Activated T-cell treated with anti-CD3 and anti-CD28 coated beads, Interleukin-2, amount 50 U/mL, for 48 hours (primary cell): ENCODE measurements at places on chromosomes 5 and 9.

DNA sequence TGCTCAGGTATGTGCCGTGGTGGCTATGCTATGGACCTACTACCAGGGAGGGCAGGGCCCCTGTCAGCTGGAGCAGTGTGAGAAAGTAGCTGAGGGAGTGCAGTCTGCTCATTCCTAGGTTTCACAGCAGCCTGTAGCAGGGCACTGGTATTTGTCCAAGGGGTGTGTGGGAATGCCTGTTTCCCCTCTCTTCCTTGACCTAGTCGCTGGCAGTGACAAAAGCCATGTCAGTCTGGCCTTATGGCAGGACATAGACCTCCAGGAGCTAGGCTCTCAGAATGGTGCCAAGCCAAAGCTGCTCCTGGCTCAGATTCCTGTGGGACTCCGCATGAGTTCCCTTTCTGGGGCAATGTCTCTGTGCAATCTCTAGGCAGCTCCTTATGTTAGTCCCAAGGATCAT is 253.9 kb upstream of the TYRP1 start:
- DNase-seq: no peak

DNA sequence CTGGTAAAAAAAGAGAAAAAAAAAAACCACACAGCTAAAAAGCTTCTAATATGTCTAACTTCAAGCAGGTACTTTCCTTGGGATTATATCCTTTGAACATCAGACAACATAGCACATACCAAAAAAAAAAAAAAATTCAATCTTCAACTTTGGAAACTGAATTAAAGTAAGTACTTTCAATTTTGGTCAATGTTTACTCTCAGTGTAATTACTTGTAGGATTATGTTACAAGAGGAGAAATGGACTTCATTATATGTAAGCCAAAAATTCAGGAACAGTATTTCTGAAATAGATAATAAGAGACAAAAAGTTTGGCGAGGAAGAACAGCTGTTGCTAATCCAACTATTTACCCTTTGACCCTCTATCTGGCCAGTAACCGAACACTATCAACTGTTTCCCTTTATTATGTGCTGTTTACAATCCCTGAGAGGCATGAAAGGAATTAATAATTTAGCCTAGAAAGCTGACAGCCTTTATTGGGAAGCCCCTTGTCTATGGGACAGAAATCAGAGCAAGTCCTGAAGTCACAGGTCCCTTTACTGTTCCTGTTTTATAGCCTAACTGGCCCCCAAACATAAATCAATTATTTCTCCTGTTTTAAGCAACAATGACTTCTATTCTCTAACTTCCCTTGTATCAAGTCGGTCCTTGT is 46.6 kb downstream of the NR6A1 start:
- DNase-seq: no peak

DNA sequence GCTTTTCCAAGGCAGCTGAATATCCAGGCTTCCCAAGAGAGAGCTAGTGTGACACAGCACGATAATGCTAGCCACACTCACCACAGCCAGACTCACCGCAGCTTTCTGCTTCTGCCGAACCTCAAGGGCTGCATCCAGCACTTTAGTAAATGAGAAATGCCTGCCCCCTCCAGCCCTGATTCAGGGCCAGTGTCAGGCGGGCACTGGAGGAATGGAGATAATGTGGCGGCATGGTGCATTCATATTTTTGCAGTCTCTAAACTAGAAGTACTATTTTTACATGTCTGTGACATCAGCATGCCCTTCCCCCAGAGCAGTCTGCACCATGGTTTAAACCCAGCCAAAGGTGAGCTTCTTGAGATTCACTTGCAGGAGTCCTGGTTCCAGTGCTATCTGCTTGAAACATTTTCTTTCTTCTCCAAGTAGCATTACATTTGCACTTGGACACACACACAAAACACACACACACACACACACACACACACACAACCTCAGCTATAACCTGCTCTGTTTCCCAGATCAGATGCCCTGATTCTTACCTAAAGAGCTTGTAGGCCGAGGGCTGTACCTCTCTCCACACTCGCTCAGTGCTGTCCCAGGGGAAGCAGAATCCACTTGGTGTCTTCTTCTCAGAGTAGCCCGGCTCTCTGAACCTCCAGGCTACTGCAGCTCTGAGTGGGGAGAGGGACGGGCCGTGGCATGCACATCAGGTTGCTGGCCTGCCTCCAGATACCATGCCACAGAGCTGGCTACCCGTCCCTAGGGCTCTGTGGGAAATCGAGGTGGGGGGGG is at the start of gene FGF1:
TSS of gene FGF1 (minus strand) at position 673 of the 792 bp plus-strand sequence. CDS start 71,963 bp downstream, outside the sequence.
- DNase-seq: no peak

GRCh38 chr5:93359296-93359959 is 221.6 kb downstream of the NR2F1-AS1 start:
- DNase-seq: no peak

- no peak for DNase-seq
Measured at GRCh38 chr5:178340187-178340586, 107.6 kb upstream of the PHYKPL start.

GRCh38 chr5:141992349-141992963 is 20.4 kb downstream of the GNPDA1 start:
- peak; percentile 87 for DNase-seq

DNA sequence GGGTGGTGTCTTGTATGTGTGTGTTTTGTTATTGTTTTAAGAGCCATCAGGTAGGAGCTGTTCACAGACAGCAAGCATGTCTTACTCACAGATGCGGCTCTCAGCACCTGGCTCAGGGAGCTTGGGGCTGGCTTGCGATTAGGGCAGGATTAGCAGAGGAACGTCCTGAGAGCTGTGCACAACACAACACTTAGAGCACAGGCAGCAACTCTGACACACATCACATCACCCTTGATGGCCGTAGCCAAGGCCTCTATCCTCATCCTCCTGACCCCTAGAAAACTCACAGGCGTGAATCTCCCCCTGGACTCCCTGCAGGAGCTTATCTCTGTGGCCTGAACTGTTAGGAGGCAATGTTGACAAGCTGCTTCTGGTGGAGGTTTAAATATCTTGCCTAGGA is 7.1 kb upstream of the IL17B start:
- DNase-seq: no peak

- DNase-seq: no peak
Measured at GRCh38 chr5:51665251-51665593, 282.0 kb downstream of the ISL1 start.

DNA sequence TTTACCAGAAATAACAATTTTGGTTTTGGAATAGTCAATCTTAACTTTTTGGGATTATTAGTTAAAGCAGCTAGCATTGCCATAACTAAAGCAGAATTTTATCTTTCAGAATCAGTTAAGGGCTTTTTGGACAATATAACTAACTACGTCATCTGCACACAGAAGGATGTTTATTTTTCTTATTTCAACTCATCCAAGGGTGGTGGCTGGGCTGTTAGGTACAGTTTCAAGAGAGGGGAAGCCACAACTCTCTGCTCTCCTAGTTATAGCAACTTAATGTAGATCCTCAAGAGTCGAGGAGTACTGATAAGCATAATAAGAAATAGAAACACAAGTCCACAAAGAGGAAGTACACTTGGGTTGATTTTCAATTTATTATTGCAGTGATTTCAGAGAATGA is 65.6 kb downstream of the ANKRD55 start:
- DNase-seq: no peak

- no peak for DNase-seq
Measured at GRCh38 chr5:154403776-154404387, 41.9 kb upstream of the SAP30L start.

GRCh38 chr5:6721442-6721841 is 8.2 kb downstream of the TENT4A start:
- DNase-seq: no peak

DNA sequence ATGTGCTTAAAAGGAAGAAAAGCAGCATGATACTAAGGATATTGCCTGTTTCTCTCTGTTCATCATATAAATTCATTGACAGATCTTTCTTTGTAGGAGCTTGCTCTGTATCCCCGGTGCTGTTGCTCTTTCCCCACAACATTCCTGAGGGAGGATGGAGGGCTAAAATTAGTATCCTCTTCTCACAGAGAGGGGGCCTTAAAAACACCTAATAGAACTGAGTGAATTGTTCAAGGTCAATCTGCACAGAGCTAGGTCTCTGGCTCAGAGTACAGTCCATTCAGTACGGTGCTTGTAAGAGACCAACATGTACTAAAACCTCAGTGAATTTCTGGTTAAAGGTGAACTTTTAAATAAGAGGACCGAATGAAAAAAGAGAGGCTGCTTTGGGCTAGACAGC is 88.7 kb downstream of the PALM2AKAP2 start:
- no peak for DNase-seq

GRCh38 chr9:107034831-107035230 is 171.9 kb downstream of the ZNF462 start:
- no peak for DNase-seq

- DNase-seq: no peak
Measured at GRCh38 chr9:121757281-121757585, 105.8 kb downstream of the DAB2IP start.

- no peak for DNase-seq
Measured at GRCh38 chr9:101083448-101084202, 55.1 kb downstream of the PLPPR1 start.

- DNase-seq: no peak
Measured at GRCh38 chr9:97660340-97660739, 26.7 kb downstream of the NCBP1 start.

GRCh38 chr5:86640998-86641397 is 23.3 kb downstream of the COX7C start:
- DNase-seq: no peak

GRCh38 chr9:129166623-129167557 is 11.2 kb downstream of the IER5L start:
- no peak for DNase-seq

DNA sequence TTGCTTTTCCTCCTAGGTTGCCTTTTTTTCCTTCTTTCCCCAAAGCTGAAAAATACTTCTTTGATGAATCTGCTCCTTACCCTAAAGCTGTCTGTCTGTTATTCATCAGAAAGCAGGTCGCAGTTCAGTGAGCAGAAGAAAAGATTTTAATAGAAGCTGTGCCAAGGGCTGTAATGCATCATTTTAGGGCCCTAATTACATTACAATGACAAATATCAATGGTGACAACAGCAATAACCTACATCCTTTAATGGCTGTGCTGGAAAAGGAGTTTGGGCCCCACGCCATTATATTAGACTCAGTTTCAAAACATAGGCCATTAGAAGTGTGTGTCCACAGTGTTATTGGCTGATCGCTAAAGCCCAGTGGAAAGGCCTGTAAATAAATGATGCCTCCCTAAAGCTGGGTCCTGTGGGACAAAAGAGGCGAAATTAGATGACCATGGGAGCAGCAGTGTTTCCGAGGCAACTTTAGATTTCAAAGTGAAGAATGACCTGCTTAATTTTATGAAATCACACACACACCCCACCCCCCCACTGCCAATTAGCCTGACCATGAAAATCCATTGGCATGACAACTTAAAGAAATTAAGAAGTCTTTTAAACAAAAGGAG is 38.4 kb downstream of the TLE4 start:
- DNase-seq: no peak

- DNase-seq: no peak
Measured at GRCh38 chr5:167709625-167710024, 581.8 kb upstream of the WWC1 start.

DNA sequence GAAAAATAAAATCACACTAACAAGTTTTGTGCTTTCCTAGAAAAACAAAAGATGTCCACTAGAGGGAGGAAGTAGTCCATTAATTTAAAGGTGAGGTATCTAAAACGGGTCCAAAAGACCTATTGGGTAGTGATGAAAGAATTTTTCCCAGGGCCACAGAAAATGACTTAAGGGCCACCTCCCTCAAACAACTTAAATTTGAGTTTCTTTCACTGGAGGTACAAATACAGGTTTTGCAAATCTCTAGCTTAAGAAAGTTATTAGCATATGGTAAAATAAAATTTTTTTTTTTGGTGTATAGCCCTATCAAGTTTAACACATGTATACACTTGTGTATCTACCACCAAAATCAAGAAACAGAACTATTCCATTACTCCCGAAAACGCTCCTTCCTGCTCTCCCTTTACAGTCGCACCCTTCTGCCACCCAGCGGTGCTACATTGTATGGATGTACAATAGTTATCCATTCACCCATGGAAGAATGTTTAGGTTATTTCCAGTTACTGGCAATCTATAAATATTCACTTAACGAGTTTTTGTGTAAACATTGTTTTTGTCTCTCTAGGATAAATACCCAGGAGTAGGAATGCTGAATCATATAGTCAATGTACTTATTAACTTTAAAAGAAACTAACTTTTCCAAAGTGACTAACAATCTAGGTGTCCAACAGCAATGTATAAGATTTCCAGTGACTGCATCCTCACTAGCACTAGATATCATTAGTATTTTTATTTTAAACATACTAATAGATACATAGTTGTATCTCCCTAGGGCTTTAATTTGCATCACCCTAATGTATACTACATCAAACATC is 21.9 kb downstream of the DEPDC1B start:
- no peak for DNase-seq

DNA sequence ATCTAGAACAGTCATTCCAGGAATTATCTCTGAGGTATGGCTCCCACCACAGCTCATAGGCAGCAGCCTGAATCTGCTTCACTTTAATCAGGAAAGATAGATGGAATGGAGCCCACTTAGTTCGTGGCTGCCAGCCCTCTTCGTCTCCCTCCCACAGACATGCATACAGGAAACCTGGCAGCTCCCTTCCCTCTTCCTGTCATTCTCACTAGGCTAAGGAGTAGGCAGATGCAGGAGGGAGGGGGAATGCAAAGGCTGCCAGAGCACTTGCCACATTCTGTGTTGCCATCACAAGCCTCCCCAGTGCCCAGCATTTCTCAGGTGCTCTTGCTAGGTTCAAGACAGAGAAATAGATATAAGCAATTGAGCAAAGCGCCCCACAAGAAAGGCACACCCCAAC is 378.9 kb downstream of the ELAVL2 start:
- no peak for DNase-seq

GRCh38 chr5:116574367-116575325 is at the start of gene SEMA6A:
SEMA6A (minus strand) TSS chr5:116574823; CDS start chr5:116504944, 69,879 bp downstream.
- DNase-seq: peak; percentile 82

DNA sequence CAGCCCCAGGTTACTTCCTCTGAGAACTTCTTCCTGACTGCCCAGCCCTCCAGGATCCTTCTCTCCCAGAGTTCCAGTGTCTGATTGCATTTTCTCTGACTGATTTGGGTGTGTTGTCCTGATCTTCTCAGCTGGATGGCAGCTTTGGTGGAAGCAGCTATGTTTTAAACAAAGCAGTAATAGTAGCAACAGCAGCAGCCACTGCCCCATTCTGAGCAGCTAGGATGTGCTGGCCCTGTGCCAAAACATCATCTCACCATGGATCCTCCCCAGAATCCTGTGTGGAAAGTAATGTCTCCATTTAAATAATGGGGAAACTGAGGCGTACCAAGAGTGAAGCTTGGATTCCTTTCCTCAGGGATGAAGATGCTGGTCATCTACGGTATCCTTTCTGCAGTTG is 46.4 kb upstream of the PSD2 start:
- DNase-seq: peak; percentile 22

DNA sequence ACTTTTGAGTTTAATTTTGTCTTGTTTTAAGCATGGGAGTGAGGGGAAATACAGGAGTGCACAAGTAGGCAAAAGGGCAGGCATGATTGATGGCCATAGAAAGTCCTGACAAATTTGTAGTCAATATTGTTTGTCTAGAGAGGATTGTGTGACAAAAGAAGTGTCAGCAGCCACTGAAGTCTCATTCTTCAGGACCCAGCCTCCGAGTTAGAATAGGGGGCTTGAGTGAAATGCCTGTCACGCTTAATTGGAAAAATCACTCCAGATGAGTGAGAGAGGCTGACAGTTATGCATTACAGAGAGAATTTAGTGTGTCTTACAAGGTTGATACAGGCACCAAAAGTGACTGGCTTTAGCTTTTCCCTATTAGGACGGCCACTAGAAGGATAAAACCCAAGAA is 81.9 kb upstream of the RPS23 start:
- DNase-seq: no peak

- DNase-seq: no peak
Measured at GRCh38 chr5:180785794-180786221, 16.8 kb downstream of the MGAT1 start.
